ENCODE measurements at places on chromosomes 2 and 18.

DNA sequence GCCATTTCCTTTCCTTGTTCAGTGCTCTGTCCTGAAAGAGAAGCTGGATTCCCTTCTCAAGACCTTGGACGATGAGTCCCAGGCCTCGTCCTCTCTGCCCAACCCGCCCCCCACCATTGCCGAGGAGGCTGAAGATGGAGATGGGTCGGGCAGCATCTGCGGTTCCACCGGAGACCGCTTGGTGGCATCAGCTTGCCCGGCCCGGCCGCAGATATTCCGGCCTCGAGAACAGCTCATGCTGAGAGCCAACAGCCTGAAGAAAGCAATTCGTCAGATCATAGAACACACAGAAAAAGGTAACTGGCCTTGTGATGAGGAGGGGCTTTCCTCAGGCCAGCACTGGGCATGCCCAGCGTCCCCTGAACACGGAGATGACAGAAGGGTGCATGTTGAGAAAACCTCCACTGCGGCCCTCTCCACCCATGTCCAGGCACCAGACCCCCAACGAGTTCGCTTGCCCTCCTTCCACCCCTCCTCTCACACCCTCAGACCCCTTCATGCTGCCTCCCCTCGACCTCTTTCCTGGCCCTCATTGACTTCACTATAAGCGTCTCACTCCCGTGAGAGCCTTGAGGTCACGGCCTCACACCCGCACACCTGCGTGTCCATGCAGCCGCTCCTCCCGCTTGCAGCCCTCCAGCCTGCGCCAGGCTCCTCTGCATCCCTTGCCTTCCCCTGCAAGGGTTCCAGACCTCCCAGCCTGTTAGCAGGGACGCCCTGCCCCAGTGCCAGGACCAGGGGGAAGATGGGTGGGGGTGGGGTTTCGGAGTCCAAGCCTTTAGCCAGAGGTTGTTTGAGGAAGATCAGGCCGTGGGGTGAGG is 95.0 kb downstream of the DGKD start:
- peak; percentile 93 for DNase-seq

DNA sequence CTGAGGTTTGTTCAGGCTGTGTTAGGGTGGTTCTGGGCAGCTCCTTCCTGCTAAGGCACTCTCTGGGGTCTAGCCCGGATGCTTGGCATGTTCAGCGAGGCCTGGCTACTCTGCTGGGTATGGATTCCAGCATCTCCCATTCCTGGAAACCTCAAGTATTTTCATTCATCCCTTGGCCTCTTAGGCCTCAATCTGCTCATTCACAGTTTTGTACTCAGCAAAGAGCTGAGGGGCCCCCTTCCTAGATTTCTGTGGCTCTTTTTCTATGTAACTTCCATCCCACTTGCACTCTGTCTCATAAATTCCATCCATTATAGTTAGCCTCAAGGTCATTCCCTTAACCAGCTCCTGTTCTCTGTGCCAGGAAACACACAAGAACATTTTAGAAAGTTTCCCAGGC is 798.8 kb upstream of the HS6ST1 start:
- DNase-seq = no peak

- DNase-seq = no peak
Measured at GRCh38 chr2:164661349-164661748, 40.1 kb upstream of the GRB14 start.

DNA sequence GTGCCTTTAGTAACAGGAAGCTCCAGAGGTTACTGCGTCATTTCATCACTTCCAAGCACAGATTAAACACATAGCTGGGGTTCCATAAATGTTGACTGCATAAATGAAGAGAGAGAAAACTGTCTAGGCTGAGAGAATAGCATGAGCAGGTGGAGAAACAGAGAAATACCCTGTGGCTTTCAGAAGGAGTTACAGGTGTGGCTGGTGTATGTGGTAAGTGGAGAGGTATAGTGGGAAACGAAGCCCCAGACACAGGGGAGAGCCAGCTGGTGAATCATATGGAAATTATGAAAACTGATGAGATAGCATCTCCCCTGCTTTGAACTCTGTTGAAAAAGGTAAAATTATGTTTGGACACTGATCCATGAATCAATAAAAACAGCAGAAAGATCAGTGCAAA is 807.4 kb upstream of the POU3F3 start:
- DNase-seq = no peak

- DNase-seq = no peak
Measured at GRCh38 chr18:22505141-22505591, 87.5 kb upstream of the CTAGE1 start.
